ENCODE measurements at places on chromosomes 5 and 9.

DNA sequence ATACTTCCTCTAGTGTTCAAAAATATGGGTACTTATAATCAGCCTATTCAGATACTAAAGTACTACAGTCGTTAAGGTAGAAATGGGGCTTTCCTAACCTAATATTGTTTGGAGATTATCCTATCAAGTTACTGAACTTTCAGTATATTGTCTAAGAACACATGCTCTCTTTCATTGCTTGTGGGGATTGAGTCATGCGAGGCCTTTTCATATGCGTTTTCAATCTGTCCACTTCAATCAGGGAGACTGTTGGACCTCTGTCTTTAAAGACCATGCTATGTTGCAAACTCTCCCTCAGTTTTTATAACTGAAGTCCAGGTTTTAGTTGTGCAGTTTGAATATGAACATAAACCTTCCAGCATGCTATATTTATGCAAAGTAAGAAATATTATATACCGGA is 15.0 kb downstream of the PRR16 start:
- DNase-seq: no peak

DNA sequence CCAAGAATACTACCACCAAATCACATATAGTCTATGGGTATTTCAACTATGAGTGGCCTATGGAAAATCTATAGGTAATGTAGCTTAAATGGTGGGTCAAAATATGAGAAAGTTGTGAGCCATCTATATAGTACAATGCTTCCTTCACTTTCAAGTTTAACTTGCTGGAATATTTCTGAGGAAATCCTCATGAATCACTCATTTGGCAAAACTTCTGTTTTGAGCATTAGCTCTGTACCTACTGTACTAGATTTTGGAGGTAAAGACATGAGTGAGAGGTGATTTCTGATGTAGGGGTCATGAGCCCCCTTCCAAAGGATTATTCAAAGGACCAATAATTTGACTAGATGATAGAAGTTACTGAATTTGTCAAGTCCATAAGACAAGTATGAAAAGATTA is 80.6 kb upstream of the DAB2 start:
- DNase-seq: no peak

GRCh38 chr9:3403315-3403714 is 122.5 kb downstream of the RFX3 start:
- no peak for DNase-seq

DNA sequence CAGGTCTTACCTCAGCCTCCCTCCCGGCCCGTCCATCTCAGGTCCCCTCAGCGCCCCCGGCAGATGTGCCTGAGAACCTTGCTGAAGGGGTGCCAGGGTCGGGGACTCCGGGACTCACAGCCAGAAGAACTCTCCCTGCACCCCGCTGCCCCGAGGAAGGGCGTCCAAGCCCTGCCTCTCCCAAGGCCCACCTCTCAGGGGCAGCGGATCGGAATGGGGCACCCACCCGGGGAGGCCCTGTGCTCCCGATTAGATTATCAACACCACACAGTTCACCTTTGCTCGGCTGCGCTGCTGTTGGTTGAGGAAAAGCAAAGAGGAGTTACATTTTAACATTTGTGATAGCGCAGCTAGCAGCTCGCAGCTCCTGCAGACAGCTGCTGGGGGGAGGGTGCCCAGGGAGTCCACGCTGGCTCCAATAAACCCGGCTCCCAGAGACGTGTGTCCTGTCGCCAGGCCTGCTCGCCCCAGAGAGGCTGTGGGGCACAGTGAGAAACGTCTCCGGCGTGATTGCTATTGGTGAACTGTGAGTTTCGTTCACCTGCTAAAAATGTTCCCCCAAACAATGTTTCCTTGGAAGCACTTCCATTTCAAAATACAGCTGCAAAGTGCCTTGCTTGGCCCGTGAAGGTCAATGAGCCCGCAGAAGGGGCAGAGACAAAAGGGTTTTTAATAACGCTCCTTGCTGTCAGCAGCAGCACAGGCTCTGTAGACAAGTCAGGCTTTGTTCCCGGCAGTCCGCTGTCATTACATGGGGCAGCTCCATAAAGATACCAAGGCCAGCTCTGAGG is 18.6 kb upstream of the SLC6A19 start:
- DNase-seq: no peak

DNA sequence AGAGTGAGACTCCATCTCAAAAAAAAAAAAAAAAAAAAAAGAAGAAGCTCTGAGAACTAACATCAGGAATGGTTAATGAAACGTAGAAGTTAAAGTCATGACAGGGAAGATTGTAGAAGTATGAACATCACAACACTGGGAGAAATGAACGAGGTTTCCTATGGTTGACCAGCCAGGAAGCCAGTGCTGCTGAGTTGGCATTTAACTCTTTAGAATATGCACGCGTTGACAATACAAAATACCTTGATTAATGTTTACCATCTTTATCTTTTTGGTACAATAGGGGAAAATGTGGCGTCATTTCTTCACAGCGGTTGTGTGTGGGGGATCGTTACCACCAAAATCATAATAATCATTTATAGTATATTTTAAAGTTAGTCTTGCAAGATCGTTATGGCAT is 32.0 kb downstream of the ABO start:
- DNase-seq: no peak

GRCh38 chr5:116442931-116443551 is 131.6 kb downstream of the SEMA6A start:
- no peak for DNase-seq

DNA sequence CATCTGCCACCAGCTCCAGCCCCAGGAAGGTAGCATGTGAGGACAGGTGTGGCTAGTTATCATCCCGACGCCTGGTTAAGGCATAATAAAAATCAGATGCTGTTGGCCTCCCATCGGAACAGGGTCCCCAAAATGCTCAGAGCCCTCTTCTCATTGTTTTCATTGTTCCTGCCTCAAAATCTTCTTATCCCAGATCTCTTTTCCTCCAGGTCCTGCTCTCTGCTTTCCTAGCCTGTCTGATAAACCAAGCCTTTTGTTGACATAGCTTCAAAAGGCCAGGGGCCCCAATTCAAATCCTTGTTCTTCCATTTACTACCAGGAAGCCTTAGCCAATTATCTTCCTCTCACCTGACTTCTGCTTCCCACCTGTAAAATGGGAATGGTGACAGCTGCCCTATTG is 130.1 kb upstream of the ADRA1B start:
- DNase-seq: no peak

DNA sequence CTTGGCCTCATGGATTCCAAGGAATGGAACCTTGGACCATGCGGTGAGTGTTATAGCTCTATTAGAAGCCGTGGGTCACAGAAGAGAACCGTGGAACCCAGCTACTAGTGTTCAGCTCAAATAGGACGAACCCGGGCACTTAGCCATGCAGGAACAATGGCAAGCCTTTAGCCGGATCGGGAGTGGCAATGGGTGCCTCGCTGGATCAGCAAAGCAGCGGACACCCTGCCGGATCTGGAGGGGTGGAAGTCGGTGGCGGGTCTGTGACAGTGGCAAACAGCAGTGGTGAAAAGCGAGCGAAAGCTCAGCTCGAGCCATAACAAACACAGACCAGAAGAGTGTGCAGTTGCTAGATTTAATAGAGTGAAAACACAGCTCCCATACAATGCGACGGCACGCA is 2.4 kb upstream of the CDO1 start:
- DNase-seq: no peak

DNA sequence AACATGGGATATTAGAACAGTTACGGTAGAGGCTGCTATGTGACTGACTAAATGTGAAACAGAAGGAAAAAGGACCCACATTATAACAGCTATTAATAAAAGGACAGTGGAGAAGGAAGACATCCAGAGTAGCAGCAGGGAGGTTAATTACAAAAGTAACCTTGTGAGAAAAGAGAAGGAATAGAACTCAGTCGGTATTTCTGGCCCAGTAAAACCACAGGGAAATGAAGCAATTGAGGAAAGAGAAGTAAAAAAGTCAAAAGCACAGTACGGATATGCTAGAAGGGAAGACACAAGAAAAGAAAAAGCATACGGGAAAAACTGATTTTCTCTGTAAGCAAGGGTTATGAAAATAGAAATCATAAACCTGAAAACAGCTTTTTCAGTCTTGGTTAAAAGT is 164.7 kb downstream of the RFX3 start:
- peak; percentile 12 for DNase-seq

DNA sequence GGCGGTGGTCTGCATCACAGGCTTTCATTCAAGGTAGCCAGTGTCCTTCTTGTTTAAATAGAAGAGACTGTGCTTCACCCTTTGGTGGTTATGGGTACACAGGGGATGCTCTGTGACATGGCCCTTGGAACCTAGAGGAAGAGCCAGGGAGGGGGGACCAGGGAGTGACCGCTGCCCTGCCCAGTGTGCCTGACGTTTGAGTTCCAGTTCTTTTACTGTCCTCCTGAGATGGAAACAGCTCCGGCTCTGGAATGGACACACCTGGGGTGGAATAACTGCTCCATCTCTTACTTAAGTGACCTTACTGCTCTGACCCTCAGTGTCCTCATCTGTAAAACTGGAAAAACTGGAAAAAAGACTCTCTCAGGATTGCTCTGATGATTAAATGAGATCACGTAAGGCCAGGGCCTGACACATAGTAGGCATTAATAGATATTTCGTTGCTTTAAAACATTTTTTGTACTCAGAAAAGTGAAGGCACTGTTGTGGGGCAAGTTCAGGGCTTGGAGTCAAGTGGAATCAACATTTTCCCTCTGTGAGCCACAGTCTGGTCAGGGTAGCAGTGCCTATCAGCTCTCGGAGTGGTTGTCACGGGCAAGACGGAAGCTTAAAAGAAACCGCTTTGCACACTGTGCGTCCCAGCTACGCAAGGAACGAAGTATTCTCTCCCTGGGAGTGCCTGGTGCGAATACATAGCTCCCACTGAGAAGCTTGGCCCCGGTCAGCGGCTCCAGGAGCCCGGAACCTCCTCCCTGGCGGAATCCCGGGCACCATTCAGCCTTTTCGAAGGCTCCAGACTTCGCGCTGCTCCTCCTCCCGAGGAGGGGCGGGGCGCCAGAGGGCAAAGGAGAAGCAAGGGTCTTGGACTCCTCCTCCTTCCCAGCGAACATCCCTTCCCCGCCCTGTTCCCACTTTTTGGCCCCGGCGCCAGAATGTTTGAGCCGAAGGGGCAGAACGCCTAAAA is 5.8 kb downstream of the POU4F3 start:
- no peak for DNase-seq

GRCh38 chr5:180910735-180911134 is 11.8 kb downstream of the BTNL8 start:
- no peak for DNase-seq

DNA sequence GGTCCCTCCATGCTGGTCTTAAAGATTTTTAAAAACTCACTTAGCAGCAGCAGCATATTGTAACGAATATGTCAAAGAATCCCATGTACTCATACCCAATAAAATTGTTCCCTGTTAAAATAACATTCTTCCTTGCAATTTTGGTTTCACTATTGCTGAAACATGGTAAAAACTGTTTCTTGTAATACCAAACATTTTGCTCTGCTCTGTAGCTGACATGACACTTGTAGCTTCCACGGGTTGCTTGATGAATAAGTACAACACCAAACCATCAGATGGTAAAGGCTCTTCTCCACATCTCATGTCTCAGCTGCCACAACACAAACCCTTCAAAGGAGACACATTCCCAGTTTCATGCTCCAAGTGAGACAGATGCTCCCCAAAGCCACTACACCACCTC is 180.7 kb upstream of the PTGER4 start:
- no peak for DNase-seq

GRCh38 chr5:127085371-127085770 is 12.1 kb upstream of the C5orf63 start:
- DNase-seq: no peak

- DNase-seq: no peak
Measured at GRCh38 chr5:40495237-40495635, 184.5 kb upstream of the PTGER4 start.

- DNase-seq: no peak
Measured at GRCh38 chr9:110186254-110186653, 21.7 kb downstream of the C9orf152 start.

- DNase-seq: no peak
Measured at GRCh38 chr9:135787776-135788575, 86.0 kb downstream of the KCNT1 start.

DNA sequence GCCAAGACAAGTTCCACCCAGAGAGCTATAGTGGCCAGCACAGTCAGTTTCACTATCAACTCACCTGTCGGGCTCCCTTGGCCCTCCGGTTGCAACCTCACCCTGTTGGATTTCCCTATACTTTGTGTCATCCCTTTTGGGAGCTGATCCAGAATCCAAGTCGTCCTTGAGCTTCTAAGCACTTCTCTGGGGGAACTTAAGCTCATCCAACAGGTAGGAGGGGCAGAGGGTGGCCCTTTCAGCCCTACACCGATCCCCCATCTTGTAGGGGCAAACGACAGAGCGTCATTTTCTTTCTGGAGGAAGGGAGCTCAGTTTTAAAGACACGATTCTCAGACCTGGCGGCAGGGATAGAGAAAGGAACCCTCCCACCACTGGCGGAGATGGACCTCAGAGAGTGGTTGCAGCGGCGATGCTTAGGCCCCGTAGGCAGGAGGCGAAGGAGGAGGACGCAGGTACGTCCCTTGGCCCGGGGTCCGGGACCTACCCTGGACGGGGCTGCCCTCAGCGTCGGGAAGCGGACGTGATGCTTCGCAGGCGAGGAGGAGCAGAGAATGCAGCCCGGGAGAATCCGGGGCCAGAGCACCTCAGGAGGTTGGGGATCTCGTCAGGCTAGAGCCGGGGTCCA is 519 bp downstream of the ZER1 start:
- DNase-seq: peak; percentile 16

DNA sequence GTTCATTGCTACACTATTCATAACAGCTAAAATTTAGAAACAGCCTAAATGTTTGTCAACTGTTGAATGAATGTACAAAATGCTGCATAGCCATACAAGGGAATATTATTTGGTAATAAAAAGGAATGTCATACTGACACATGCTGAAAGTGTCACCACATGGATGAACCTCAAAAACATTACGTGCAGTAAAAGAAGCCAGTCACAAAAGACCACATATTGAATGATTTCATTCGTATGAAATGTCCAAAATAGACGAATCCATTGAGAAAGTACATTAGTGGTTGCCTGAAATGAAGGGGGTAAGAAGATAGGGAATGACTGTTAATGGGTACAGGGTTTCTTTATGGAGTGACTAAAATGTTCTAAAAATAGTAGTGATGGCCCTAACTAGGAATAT is 11.6 kb upstream of the ECM2 start:
- no peak for DNase-seq

- DNase-seq: no peak
Measured at GRCh38 chr5:102866237-102866600, 111.1 kb downstream of the PAM start.

- no peak for DNase-seq
Measured at GRCh38 chr5:149633476-149634350, 52.4 kb downstream of the ARHGEF37 start.

- DNase-seq: no peak
Measured at GRCh38 chr5:177116631-177117373, 16.8 kb upstream of the NSD1 start.

- DNase-seq: no peak
Measured at GRCh38 chr9:81032030-81032572, 657.2 kb downstream of the TLE1 start.

GRCh38 chr5:34843497-34843896 is 4.5 kb downstream of the TTC23L start:
- no peak for DNase-seq
